Mesothelial cell of epicardium (in vitro differentiated cells): ENCODE measurements at places on chromosomes 11 and 22.

GRCh38 chr11:70210530-70210929 is 7.4 kb downstream of the FADD start:
- DNase-seq: no peak
- H3K4me3 ChIP-seq: no peak overlapping the region
- H3K27ac ChIP-seq: no peak overlapping the region
- peaks cover under 1% of the 10 kb centered on the region for H3K4me1 ChIP-seq
- peaks cover 23% of the 10 kb centered on the region for H3K36me3 ChIP-seq

- H3K4me1 ChIP-seq: no peaks in the 10 kb centered on the region
- H3K36me3 ChIP-seq: no peaks in the 10 kb centered on the region
- H3K27ac ChIP-seq: no peak overlapping the region
- H3K4me3 ChIP-seq: no peak overlapping the region
- no peak for DNase-seq
Observed at GRCh38 chr11:24598641-24599040, 101.8 kb downstream of the LUZP2 start.

- H3K36me3 ChIP-seq: no peaks in the 10 kb centered on the region
- no peak overlapping the region for H3K4me3 ChIP-seq
- H3K27ac ChIP-seq: no peak overlapping the region
- peaks cover 27% of the 10 kb centered on the region for H3K27me3 ChIP-seq
- no peak for DNase-seq
Observed at GRCh38 chr22:42280836-42281235, 10.4 kb upstream of the TCF20 start.

GRCh38 chr11:126924376-126925040 is 76.1 kb downstream of the KIRREL3 start:
- H3K4me3 ChIP-seq: no peak overlapping the region
- no peaks in the 10 kb centered on the region for H3K36me3 ChIP-seq
- peaks cover 7% of the 10 kb centered on the region for H3K27me3 ChIP-seq
- DNase-seq: no peak

DNA sequence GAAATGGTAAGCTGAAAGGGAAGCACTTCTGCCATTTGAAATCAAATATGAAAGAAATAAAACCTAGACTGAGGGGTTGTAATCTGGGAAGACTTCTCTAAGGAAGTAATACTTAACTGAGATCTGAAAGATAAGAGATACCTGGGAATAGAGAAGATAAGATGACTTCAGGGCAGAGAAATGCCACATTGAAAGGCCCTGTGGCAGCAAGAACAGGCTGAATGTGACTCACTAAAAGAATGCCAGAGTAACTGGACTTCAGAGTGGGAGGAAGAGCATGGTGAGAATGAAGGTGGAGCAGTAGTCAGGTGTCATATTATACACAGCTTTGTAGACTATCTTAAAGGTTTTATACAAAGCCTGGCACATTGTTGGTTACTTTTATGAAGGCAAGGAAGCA is 17.6 kb downstream of the CALCA start:
- no peak for DNase-seq
- H3K36me3 ChIP-seq: no peaks in the 10 kb centered on the region
- H3K4me3 ChIP-seq: no peak overlapping the region
- peaks cover 11% of the 10 kb centered on the region for H3K27me3 ChIP-seq
- no peaks in the 10 kb centered on the region for H3K4me1 ChIP-seq

GRCh38 chr22:32674925-32675825 is 126.3 kb upstream of the TIMP3 start:
- H3K4me1 ChIP-seq: no peaks in the 10 kb centered on the region
- peaks cover 11% of the 10 kb centered on the region for H3K27me3 ChIP-seq
- no peak overlapping the region for H3K4me3 ChIP-seq
- no peak for DNase-seq
- H3K27ac ChIP-seq: no peak overlapping the region

GRCh38 chr22:49460592-49461281 is 366.9 kb downstream of the BRD1 start:
- H3K27ac ChIP-seq: peak overlapping the region; percentile 89
- peaks cover 56% of the 10 kb centered on the region for H3K27me3 ChIP-seq
- DNase-seq: no peak
- peak overlapping the region; percentile 9 for H3K4me3 ChIP-seq

DNA sequence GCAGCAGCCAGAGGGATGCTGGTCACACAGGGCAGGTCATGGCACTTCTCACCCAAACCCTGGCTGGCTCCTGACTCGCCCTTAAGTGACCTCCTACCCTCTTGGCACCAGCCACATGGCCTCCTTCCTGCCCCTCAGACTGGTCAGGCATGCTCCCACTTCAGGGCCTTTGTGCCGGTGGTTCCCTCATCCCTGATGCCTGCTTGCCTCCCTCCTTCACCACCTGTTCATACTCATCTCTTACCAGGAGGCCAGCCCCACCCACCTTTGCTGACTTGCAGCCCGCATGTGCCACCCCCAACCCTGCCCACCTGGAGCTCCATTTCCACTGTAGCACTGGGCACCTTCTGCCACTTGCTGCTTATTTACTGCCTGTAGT is 20.1 kb downstream of the GNAZ start:
- H3K27ac ChIP-seq: no peak overlapping the region
- no peak overlapping the region for H3K4me3 ChIP-seq
- H3K36me3 ChIP-seq: no peaks in the 10 kb centered on the region
- no peak for DNase-seq

- no peaks in the 10 kb centered on the region for H3K27me3 ChIP-seq
- no peak for DNase-seq
- no peak overlapping the region for H3K4me3 ChIP-seq
- no peaks in the 10 kb centered on the region for H3K4me1 ChIP-seq
- H3K36me3 ChIP-seq: peaks cover under 1% of the 10 kb centered on the region
- no peak overlapping the region for H3K27ac ChIP-seq
Observed at GRCh38 chr22:46674906-46675305, 54.7 kb downstream of the GRAMD4 start.

GRCh38 chr11:102280245-102280833 is 36.9 kb upstream of the BIRC3 start:
- H3K4me3 ChIP-seq: no peak overlapping the region
- H3K4me1 ChIP-seq: peaks cover 40% of the 10 kb centered on the region
- H3K27ac ChIP-seq: peak overlapping the region; percentile 85
- DNase-seq: no peak
- no peaks in the 10 kb centered on the region for H3K36me3 ChIP-seq
- H3K27me3 ChIP-seq: no peaks in the 10 kb centered on the region

DNA sequence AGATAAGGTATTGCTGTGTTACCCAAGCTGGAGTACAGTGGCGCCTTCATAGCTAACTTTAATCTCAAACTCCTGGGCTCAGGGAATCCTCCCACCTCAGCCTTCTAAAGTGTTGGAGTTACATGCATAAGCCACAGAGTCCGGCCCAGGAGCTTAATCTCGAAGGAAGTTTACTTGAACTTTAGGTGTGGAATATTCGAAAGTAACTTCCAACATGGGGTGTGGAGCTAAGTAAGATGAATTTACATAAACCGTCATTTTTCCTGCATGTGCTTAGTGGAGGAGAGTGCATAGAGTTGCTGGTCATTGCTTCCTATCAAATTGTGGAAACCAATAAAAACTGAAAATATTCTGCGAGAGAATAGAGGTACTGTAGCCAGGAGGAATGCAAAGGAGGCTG is 1.5 kb downstream of the ATG13 start:
- peak overlapping the region; percentile 98 for H3K4me3 ChIP-seq
- peaks cover 25% of the 10 kb centered on the region for H3K4me1 ChIP-seq
- DNase-seq: no peak
- peaks cover 15% of the 10 kb centered on the region for H3K36me3 ChIP-seq
- no peaks in the 10 kb centered on the region for H3K27me3 ChIP-seq

DNA sequence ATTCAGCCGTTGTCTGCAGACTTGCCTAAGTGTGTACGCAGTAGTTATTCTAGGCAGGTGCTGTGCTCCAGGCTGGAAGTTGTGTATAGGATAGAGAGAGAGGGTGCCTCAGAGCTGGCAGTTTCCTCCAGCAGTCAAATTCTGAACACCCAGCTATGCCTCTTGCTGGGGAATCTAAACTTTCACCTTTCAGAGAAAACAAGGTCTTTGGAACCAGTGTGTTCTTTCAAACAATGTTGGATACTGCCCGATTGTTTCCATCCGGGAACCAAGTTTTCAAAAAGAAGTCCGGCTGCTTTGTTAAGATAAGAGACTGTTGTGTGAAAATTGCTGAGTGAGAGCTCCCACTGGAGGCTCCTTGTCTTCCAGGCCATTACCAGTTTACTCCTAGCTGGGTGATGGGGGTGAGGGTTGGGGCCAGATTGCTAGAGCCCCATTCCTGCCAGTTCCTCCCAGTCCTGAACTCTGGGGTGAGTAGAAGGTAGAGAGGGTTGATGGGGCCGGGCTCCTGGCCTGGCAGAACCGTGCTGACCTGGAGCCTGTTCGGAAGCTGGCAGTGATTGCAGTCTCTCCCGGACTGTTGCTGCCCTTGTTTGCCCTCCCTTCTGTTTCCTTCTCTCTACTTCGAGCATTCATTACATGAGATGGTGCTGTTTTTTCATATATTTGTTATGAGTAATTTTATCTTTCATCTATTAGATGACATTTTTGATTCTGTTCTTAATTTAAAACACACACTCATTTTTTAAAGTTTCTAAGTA is 150.2 kb downstream of the TEAD1 start:
- no peak overlapping the region for H3K4me3 ChIP-seq
- H3K4me1 ChIP-seq: peaks cover 60% of the 10 kb centered on the region
- peaks cover 4% of the 10 kb centered on the region for H3K36me3 ChIP-seq
- H3K27ac ChIP-seq: peak overlapping the region; percentile 92

DNA sequence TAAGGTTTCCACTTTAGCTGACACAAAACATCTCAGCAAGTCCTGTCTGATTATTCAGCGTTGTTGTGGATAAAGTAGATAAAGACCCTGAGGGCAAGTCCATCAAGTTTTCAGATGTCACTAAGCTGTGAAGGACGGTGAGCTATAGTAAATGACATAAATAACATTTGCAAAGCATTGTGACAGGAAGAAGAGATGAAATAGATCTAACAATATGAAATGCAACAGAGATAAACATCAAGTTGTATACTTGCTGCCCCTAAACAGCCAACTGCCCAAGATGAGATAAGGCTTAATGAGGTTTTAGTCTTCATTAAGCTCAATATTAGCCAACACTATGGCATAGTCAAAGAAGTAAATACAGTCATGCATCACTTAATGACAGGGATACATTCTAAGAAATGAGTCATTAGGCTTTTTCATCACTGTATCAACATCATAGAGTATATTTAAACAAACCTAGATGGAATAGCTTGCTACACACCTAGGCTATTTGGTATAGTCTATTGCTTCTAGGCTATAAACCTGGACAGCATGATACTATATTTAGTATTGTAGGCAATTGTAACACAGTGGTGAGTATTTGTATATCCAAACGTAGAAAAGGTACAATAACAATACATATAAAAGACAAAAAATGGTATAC is 625.1 kb upstream of the ANO5 start:
- H3K27ac ChIP-seq: no peak overlapping the region
- H3K36me3 ChIP-seq: no peaks in the 10 kb centered on the region
- H3K27me3 ChIP-seq: peaks cover 8% of the 10 kb centered on the region
- no peak for DNase-seq

- no peak overlapping the region for H3K4me3 ChIP-seq
- H3K27me3 ChIP-seq: peaks cover 8% of the 10 kb centered on the region
- DNase-seq: no peak
- H3K36me3 ChIP-seq: no peaks in the 10 kb centered on the region
- H3K4me1 ChIP-seq: peaks cover 14% of the 10 kb centered on the region
Observed at GRCh38 chr11:61704838-61705237, 24.6 kb downstream of the DAGLA start.

DNA sequence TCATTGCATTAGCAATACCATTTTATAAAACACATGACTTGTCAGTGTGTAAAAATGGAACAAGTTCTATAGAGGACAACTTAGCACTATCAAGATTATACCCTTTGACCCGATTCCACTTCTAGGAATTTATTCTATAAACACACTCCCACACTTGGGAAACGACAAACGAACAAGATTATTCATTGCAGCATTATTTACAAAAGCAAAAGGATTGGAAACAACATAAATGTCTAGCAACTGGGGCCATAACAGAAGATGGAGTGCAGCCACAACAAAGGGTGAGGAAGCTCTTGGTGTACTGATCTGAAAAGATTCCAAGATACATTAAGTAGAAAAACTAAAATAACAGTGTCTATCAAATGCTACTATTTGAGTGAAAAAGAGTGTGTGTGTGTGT is 2.3 kb upstream of the IRAG1 start:
- H3K4me3 ChIP-seq: no peak overlapping the region
- H3K36me3 ChIP-seq: peaks cover 2% of the 10 kb centered on the region
- DNase-seq: no peak

GRCh38 chr11:113163291-113164030 is 150.9 kb upstream of the TTC12 start:
- H3K4me1 ChIP-seq: peaks cover 40% of the 10 kb centered on the region
- DNase-seq: no peak
- peaks cover 1% of the 10 kb centered on the region for H3K36me3 ChIP-seq
- H3K27ac ChIP-seq: no peak overlapping the region
- H3K4me3 ChIP-seq: no peak overlapping the region

GRCh38 chr22:23037429-23038333 is 32.6 kb upstream of the GNAZ start:
- H3K4me1 ChIP-seq: no peaks in the 10 kb centered on the region
- no peak overlapping the region for H3K27ac ChIP-seq
- H3K36me3 ChIP-seq: no peaks in the 10 kb centered on the region
- H3K4me3 ChIP-seq: no peak overlapping the region
- DNase-seq: no peak

GRCh38 chr11:12127206-12127898 is 17.0 kb downstream of the MICAL2 start:
- peaks cover 5% of the 10 kb centered on the region for H3K4me1 ChIP-seq
- no peak for DNase-seq
- H3K27ac ChIP-seq: no peak overlapping the region
- H3K4me3 ChIP-seq: no peak overlapping the region

DNA sequence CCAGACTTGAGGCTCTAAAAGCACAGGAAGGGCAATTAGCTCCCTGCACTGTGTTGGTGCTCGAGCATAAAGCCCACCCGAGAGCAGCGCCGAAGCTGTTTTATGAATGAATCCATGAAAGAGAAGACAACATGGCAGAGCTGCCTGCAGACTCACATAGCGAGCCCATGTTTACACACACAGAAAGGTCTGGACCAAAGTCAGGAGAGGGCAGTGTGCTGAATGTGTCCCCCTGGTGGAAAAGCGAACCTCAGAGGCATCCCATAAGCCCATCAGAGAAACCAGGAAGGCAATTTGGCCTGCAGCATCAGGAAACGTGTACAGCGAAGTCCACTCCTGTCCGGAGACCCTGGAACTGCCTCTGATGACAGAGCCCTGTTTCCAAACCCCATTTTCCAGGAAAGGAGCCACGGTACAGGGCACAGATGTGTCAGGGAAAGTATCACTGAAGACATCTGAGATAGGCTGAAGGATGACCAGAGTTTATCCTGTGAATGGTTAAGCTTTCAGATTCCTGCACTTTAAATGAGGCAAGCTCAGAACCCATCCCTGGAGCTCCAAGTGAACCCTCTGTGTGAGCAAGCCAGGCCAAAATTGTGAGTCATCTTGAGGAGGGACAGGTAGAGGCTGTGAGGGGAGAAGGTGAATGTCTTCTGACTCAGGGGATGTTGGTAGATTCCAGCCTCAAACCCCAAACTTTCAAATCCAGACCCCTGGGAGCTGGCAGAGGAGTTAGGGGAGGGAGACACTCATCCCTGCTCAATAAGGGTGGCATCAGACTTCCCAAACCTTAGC is 36.9 kb downstream of the CHRDL2 start:
- no peaks in the 10 kb centered on the region for H3K36me3 ChIP-seq
- no peak overlapping the region for H3K4me3 ChIP-seq
- no peaks in the 10 kb centered on the region for H3K4me1 ChIP-seq
- no peak overlapping the region for H3K27ac ChIP-seq

- H3K36me3 ChIP-seq: no peaks in the 10 kb centered on the region
- no peak overlapping the region for H3K27ac ChIP-seq
- DNase-seq: no peak
- H3K4me3 ChIP-seq: no peak overlapping the region
- peaks cover 10% of the 10 kb centered on the region for H3K4me1 ChIP-seq
- peaks cover 16% of the 10 kb centered on the region for H3K27me3 ChIP-seq
Observed at GRCh38 chr11:2189938-2190656, 18.5 kb upstream of the TH start.
